ENCODE measurements at places on chromosomes 5 and 9.

- DNase-seq = no peak
These were observed 50.5 kb upstream of the EXOC3 start for GRCh38 chr5:392431-392988.

- no peak for DNase-seq
These were observed 466.4 kb downstream of the ZNF608 start for GRCh38 chr5:124280079-124280478.

- no peak for DNase-seq
These were observed 23.4 kb downstream of the ARSB start for GRCh38 chr5:78961743-78962142.

- no peak for DNase-seq
These were observed 603.3 kb downstream of the EFNA5 start for GRCh38 chr5:107067395-107067794.

GRCh38 chr5:127492854-127493738, 24.3 kb upstream of the PRRC1 start:
- no peak for DNase-seq

- DNase-seq = no peak
These were observed 860.1 kb upstream of the TYRP1 start for GRCh38 chr9:11833056-11833455.

GRCh38 chr5:122816756-122817155, 28.7 kb upstream of the SNX24 start:
- DNase-seq = no peak

GRCh38 chr9:83330207-83331196, 207.7 kb downstream of the FRMD3 start:
- no peak for DNase-seq

DNA sequence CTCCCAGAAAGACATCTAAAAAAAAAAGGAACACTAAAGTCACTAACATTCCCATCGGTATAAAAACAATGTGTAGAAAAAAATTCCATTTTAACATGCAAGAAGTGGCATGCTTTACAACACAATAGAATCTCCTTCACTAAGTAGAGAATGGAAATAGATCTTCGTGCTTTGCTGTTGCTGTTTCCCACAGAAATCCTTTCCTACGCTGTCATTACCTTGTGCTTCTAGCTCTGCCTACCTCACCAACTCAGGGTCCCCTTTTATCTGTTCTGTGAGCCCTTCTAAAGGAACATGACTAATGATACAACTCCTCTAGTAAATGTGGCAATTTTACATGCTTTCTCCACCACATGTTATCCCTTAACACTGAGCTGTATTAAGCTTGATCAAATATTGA, 202.9 kb downstream of the MCTP1 start:
- DNase-seq = no peak

DNA sequence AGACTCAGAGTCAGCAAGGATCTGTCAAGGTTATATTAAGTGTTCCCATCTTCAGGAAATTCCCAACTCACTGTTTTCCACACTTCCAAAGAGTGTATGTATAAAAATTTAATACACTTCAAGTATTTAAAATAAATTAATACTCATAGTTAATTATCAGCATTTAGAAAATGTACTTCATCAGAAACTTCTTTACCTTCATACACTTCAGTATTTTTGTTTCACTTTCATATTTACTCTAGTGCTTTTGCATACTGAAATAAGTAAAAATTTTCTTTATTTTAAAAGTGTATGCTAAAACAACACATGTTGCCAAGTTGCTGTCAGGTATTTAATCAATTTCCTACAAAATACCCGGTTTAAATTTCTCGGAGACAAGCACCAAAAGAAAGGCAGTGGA, 16.5 kb downstream of the RICTOR start:
- no peak for DNase-seq

- DNase-seq = no peak
These were observed 39.1 kb upstream of the SARDH start for GRCh38 chr9:133777068-133777791.

DNA sequence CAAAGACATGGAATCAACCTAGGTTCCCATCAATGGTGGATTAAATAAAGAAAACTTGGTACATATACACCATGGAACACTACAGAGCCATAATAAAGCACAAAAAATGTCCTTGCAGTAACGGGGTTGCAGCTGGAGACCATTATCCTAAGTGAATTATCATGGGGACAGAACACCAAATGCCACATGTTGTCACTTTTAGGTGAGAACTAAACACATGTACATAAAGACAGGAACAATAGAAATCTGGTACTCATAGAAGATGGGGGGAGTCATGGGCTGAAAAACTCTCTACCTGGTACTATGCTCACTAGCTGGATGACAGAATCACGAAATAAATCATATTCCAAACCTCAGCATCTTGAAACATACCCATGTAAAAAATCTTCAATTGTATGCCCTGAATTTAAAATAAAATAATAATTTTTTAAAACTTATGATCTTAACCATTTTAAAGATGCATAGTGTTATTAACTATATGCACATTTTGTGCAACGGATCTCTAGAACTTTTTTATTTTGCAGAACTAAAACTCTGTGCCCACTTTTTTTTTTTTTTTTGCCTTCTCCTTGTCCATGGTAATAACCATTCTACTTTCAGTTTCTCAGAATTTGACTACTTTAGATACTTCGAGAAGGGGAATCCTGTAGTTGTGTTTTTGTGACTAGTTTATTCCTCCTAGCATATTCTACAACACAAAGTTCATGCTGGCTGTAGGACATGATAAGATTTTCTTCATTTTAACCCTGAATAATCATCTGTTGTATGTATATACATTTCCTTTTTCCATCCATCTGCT, 1081.6 kb upstream of the ACO1 start:
- DNase-seq = no peak

- DNase-seq = no peak
These were observed 169.2 kb downstream of the SLIT3 start for GRCh38 chr5:169131616-169132301.

DNA sequence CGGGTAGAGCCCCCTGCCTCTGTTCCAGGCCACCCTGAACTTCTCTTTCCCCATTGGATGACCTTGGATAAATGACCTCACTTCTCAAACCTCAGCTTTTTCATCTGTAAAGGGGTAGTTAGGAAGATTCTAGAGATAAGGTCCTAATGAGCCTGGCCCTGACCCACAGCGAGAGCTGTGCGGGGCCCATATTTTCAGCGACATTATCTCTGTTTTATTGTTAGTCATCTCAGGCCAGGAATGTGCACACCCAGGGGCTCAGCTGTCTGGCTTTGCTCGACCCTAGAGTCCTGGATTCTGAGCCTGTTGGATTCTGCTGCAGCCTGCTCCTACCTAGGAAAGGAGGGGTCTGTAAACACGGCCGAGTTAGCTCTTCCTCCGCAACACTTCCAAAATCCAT, 81.2 kb upstream of the LMX1B start:
- no peak for DNase-seq

DNA sequence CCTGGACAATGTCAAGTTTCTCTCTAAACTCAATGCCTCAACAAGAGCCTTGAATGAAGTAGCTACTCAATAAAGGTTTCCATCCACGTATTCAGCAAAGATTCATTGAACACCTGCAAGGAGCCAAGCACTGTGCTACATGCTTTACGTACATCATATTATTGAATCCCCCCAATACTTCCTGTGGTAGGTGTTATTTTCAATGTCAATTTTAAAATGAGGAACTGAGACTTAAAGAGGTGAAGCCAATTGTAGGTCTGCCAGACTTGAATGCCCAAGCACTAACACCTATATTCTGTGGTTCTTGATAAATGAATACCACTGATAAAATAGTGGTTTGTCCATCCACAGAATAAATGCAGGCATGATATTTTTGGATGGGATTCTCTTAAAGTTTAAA, 162.3 kb downstream of the DRD1 start:
- DNase-seq = no peak

GRCh38 chr9:120912958-120913646, 13.5 kb downstream of the TRAF1 start:
- DNase-seq = no peak

DNA sequence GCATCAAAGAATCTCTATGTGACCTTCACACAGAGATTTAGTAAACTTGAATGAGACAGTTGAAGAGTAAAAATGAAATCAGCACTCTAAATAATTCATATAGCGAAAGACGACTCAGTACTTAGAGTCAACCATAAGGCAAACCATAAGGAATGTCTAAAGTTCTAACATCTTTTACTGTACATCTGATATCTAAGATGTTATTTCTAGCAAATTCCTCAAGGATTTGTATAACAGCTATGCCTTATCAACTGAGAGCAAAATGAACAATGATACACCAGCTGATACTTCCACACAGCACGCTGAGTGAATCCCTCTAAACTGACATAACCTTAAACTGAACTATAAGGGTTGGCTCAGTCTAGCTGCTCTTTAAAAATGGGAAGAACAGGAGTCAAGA, 760.3 kb downstream of the EFNA5 start:
- no peak for DNase-seq

DNA sequence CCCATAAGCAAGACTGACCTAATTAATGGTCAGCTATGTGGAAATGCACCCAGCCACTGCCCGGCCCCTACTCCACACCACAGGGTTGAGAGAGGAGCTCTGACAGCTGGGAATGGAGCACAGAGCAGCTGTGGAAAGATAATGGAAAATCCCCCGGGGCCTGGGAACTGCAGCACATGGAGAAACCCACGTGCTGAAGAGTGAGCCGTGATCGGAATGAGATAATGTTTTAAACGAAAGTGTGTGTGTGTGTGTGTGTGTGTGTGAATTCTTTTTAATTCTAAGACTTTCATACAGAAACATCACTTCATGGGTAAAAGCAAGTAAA, 13.1 kb upstream of the SLC12A7 start:
- no peak for DNase-seq

DNA sequence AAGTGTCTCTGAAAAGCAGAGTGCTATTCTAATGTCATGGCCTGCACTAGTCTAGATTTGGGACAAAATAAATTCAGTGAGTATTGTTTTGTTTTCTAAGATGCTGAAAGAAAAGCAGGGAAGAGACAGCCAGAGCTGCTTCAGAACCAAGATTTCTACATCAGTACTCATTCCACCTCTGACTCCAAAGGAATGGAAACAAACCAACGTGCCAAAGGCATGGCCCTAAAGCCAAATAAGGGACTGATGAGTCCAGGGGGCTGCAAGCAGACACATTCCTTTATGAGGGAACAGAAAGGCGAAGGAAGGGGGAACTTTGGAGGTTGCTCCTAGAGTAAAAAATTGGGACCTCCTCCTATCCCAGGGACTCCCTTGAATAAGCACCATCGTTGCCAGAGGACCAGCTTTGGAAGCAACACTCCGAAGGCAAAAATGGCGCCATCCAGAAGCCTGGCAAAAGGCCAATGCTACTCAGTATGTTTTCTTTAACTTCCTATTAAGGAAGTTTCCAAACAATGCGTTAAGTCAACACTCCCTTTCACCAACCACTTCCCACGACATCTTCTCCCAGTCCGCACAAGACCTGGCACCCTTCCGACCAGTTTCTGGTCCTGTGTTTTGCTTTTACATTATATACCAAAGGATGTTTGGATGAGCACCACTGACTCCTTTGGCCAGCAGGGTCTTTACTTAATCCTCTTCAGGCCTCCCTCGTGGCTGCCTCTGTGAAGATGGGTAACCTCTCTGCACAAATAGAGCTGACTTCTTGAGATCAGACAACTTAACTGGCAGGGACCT, 31.6 kb downstream of the ADAM19 start:
- no peak for DNase-seq

GRCh38 chr5:137199966-137200365, 299.2 kb downstream of the SPOCK1 start:
- no peak for DNase-seq

DNA sequence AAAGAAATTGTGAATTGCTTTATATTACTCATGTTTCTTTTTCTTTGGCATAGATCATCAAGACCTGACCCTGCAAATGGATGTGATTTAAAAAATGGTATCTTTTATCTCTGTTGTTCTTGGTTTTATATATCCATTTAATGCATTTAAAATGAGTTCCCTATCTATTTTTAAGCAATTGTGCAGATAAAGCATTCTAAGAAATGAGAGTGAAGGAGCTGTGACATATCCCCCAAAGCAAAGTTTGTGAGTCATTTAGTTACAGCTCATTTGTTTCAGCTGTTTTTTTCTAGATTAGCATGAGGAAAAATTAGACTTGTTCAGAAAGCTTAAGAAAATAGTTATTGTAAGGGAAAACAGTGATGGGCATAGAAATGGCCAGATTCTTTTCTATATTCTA, 7.6 kb upstream of the ELOVL7 start:
- DNase-seq = no peak

GRCh38 chr5:127907907-127908306, 175.7 kb upstream of the SLC12A2 start:
- DNase-seq = no peak

DNA sequence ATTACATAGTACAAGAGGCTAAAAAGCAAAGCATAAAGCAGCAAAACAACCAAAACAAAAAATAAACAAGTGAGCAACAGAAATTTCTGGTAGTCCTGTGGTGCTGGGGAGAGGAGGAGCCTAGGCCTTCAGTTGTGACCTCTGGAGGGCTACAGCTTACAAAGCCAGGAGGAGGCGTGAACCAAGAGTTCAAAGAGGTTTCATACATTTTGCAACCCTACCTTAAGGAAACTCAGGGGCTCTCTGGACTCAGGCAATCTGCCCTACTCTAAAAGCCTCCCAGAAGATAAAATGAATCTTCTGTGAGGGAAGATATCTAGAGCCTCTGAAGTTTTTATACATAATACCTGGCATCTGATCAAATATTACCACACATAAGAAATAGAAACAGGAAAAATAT, 187.4 kb downstream of the AGTPBP1 start:
- DNase-seq = no peak

- no peak for DNase-seq
These were observed 439.0 kb downstream of the ENC1 start for GRCh38 chr5:74201334-74202081.

GRCh38 chr5:79235261-79235633, 684 bp upstream of the JMY start:
- DNase-seq = no peak

DNA sequence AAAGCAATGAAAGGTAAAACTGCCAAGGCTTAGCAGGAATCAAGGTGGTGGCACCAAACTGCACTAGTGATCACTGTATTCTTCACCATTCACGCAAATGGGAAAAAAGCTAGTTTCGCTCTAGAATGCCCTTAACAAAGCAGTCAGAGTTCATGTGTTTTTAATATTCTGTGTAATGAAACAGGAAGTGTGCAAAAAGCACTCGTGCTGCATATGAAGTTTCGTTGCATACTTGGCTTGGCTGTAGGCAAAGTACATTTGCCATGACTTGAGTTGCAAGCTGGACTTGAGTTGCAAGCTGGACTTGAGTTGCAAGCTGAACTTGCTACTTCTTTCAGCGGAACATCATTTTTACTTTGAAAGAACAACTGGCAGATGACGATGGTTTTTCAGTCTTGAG, 55.4 kb downstream of the FOXI1 start:
- DNase-seq = no peak

DNA sequence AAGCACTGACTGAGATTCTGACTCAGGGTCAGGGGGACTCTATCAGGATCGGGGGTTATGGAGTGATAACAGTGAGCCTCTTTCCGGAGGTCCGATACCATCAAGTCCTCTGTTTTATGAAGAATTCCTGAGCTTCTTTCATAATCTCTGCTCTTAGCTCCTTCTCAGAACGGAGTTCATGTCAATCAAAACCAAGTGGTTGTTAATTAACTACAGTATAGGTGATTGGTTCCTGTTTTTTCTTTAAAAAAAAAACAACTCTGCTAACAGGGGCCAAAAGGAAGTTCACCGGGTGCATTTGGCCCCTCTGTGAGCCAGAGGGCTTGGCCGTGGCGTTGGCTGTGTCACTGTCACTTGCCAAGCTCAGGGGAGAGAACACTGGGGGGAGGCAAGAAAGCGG, 4.0 kb downstream of the GFI1B start:
- no peak for DNase-seq

GRCh38 chr5:155259648-155260047, 246.1 kb downstream of the KIF4B start:
- no peak for DNase-seq
